Stimulated activated CD4-positive, alpha-beta T cell treated with anti-CD3 and anti-CD28 coated beads, Interleukin-1b, Interleukin-23, amount 100 ng/mL, for 1 hour (primary cell): ENCODE measurements at places on chromosomes 2 and 18.

DNA sequence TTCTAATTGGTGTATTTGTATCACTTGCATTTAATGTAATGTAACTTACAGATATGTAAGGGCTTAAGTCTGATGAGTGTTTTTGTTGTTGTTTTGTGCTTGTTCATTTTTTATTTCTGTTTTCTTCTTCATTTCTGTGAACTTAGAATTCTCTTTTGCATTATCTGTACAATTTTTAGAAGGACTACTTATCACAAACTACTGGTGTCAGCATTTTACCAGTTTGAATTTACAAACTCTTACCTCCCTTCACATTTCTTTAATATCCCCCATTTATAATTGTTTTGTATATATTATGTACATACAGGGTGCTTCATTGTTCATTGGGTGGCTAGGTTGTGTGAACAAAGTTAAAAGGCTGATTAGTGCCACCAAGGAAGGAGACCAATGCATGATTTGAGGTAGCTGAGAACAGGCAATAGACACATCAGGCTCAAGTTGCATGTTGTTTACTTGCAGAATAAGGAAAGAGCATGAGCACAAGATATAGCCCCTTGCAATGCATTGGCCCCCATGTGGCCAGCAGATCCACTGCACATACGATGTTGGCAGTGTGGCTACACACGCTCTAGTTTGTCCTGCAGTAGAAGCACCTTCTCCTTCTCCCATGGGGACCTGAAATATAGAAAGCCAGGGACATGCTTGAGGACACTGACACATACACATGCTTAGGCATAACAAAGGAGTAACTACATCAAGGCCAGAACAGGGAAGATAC lies 198.2 kb downstream of the CD8B2 start:
- DNase-seq: no peak

DNA sequence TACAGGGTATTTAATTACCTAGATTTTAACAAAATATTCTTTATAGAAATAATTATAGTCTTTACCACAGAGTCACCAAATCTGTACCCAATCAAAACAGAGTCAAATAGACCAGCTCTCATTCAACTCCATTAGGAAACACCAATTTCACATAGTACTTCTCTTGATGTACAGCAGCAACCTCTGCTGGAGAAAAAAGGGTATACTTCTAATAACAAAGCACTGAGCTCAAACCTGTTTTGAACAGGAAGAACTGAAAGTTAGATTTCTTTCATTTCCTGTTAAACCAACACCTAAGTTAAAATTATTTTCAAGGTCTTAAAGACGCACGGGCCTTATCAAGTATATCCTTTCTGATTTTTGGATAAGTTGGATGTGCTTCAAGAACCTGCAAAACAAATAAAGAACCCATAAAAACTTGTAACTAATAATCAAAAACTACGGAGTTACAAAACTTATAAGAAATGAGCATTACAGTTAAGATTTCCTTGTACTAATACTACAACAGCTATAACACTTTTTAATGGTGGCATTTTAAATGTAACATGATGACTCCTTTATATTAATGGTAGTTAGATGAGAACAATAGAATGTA lies 79.0 kb downstream of the TTC21B start:
- DNase-seq: no peak

DNA sequence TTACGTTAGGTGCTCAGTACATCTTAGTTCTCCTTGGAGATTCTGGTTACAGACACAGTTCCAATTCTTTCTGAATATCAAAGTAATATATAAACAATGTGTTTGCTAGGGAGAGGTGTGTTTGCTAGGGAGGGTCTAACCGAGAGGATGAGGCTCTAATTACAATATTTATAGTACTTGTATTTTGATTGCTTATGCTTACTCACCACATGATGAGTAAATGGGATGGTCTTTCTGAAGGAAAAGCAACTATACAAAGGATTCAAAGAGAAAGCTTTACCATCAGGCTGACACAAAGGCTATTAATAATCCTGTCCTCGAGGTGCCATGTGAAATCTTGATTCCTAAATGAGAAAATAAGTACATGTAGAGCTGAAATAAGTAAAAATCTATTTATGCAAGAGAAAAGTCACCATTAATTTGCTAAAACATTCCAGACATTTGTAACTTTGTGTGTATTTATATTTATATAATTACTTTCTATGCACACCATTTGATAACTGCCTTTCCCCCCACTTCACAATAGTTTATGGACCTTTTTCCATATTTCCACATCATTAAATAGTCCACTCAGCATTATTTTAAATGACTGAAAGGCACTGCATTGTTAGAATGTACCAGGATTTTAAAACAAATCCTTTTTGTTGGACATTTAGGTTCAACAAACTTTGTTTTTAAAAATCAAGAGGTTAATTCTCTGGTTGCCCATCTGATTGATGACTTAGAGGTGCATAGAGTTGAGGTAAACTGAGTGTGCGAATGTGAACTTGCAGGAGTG lies 94.5 kb upstream of the FN1 start:
- no peak for DNase-seq

- no peak for DNase-seq
These were observed 30.6 kb upstream of the PXDN start for GRCh38 chr2:1774929-1775328.

DNA sequence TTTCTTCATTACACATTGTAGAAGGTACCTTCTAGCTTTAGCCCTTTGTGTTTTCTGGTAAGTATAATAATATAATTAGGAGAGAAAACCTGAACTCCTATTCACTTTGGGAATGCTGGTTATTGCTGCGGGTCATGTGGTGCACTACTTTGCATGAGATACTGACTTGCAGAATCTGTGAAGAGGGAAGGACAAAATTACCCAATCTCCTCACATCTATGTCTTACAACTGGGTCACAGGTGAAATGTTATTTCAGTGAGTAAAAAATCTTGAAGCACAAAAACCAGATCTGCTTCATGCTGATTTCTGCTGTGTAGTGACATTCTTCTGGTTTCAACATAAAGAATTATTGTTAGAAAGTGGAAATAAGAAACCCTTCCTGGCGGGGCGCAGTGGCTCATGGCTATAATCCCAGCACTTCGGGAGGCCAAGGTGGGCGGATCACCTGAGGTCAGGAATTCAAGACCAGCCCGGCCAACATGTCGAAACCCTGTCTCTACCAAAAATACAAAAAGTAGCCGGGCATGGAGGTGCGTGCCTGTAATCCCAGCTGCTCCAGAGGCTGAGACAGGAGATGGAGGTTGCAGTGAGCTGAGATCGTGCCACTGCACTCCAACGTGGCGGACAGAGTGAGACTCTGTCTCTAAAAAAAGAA lies 211.0 kb upstream of the REG3G start:
- no peak for DNase-seq

DNA sequence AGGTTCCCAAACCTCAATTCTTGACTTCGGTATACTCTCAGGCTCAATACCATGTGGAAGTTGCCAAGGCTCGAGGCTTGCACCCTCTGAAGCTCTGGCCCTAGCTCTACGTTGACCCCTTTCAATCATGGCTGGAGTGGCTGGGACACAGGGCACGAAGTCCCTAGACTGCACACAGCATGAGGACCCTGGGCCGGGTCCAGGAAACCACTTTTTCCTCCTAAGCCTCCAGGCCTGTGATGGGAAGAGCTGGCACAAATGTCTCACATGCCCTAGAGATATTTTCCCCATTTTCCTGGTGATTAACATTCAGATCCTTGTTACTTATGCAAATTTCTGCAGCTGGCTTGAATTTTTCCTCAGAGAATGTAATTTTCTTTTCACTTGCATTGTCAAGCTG lies 45.1 kb upstream of the CALCRL start:
- no peak for DNase-seq

- DNase-seq: no peak
These were observed 45.0 kb upstream of the CREB1 start for GRCh38 chr2:207484444-207485391.

DNA sequence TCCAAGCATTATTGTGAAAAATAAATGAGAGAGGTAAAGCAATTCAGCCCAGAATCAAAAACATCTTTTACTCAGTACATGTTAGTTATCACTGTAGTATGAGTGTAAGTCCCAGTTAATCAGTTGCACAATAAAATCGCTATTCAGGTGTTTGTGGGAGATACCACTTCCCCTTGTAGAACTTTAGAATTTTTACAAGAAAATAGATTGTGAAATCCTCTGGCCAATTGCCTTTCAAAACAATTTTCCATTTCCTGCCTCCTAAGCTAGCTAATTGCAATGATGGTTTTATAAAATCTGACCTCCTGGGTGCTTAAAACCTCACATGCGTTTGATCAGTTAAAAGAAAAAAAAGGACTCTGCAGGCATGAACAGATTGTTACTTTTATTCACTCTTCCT lies 332.5 kb downstream of the PID1 start:
- DNase-seq: no peak

DNA sequence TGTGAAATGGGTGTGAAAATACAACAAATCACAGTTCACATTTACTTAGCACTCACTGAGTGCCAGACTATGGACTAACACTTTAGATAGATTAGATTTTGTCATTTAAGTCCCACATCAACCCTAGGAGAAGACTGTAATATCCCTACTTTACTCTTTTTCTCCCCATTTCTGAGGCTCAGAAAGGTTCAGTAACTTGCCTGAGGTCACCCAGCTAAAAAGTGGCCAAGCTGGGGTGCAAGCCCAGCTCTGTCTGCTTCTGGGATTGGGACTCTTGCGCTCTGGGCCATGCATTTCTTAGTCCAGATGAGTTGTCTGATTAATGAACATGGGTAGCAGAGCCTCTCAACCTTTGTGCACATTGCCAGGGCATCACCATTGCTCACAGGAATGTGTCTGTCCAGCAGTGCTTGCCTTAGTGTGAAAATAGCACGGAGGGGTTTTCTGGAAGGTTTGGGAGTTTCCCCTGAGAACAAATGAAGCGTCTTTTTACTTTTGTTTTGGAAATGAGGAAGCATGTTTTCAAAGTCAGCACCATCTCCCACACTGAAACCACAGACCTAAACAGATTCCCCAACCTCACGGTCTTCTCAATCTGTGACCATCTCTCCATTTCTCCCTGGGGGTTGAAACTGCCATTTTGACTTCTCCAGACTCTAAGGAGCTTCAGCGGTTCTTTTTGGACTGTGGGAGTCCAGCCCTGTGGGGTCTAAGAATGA lies 31.9 kb downstream of the NRP2 start:
- no peak for DNase-seq

DNA sequence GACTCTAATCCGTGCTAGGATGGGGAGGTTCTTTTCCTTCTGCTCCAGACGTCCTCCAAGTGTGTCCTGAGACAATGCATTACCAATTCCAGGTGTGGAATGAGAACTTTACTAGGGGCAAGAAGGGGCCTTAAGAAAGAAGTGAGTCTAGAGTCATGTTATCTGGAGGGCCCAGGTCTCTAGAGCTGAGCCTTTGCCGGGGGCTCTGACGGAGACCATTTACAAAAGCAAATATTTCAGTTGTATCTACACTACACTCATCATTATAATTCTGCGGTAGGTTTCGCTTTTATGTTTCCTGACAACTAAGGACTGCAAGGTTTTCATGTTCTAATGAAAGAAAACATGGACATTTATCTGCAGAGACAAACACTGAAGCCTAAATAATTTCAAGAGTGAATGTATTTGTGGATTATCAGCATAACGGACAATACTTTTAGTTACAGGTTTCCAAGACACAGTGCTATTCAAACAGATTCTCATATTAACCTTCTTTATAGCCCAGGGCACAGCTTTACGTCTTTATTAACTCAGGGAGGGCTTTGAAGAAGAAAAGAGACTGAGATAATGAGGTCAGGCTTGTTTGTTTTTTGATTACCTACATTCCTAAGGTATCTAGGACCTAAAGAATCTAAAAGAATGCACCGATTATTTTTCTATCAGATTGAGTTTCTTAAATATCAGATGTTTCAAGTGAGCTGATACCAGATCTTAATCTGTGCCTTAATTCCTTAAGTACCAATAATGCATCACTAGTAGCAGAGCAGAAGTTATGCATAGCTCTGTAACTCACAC lies 15.0 kb upstream of the LAMA1 start:
- DNase-seq: no peak

DNA sequence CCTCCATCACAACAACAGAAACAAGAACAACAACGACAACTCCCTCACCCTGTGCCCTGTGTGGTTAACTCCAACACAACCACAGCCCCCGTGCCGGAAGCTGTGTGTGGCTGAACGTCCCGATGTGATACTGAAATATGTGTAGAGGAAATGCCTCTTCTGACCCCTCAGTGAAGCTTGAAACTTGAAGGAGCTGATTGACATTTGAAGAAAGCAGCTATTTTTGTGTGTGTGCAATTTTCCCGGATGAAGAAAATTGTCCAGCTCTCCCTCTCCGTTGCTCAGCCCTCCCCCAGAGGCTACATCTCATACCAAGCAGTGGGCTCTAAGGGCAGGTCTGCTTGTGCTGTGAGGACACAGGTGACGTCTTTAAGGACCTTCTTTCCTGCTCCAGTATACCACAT lies 173.8 kb downstream of the ICOS start:
- DNase-seq: no peak

- DNase-seq: no peak
These were observed 29.9 kb upstream of the STAT4 start for GRCh38 chr2:191180713-191181112.

DNA sequence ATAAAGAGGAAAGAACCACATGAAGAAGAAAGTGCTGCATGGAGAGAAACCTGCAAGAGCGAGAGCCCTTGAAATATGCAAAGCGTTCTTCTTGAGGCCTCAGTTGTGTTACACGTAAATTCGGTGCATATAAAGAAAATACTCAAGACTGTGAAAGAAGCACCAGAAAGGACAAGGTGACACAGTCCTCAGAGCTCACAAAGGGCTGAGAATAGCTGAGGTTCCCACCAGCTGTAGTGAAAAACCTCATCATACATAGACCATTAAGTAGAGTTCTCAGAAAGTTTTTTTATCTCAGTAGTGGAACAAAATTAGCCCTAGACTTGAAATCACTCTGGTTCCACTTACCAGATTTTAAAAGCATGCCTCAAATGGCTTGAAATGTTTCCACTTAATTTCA lies 980.7 kb upstream of the CRIM1 start:
- DNase-seq: no peak

- no peak for DNase-seq
These were observed 35.5 kb upstream of the LRRTM1 start for GRCh38 chr2:80340022-80340421.

- DNase-seq: no peak
These were observed 1662.9 kb downstream of the SUCLG1 start for GRCh38 chr2:82796132-82796531.

DNA sequence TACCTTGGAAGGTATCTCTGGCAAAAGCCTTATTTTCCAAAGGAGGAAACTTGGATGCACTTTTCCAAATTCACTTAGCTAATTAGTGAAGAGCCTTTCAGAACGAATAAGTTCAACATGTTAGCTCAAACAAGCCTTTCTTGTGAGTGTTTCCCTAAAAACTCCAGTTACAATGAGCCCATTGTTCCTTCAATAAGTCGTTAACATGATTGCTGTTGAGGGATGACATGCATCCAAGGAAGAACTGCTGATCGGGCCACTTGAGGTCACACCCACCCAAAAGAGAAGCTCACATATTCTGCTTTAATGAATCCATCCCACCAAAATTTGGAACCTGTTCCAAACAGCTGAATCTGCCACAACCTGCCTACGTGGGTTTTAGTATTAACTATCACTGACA lies 48.1 kb upstream of the SLC35G4 start:
- DNase-seq: no peak
